ENCODE measurements at places on chromosomes 1 and 21.
A peak's percentile ranks its signal among the peaks of the same experiment; 100 is the strongest.

DNA sequence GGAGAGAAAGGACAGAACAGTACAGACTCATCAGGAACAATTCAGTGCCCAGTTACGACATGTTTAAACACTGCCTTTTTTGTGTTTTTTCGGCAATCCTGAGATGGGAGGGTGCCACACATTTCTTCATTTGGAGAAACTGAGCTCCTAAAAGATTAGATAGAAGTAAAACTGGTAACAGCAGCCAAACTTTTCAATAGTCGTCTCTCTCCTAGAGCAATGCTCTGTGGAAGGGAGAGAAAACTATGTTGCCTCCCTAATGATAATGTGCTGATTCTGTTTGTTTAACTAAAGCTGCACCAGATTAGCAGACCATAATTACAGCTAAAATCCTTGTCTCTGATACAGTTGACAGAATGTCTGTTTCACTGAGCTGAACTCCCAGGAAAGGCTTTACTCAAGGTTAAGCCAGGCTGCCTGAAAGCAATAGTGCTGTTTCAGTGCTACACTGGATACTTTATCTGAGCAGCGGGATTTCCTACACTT lies 76.2 kb upstream of the CXADR start:
- no peak for DNase-seq

DNA sequence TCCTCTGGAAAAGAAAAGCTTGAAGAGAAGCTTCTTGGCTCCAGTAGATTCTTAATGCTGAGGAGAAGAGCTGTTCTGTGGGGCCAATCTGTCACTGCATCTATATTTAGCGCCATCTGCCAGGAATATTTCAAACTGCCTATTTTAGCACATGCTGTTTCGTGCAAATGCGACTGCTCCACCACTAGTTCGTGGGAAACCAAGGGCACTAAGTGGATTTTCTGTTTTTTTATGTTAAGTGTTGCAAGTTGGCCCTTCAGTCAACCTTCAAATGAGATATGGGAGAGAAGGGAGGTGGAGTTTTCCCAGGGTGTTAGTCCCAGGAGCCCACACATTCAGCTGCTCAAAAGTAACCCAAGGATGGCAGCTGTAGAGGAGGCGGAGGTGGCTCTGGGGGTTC lies 91.9 kb downstream of the TSEN15 start:
- DNase-seq = no peak

DNA sequence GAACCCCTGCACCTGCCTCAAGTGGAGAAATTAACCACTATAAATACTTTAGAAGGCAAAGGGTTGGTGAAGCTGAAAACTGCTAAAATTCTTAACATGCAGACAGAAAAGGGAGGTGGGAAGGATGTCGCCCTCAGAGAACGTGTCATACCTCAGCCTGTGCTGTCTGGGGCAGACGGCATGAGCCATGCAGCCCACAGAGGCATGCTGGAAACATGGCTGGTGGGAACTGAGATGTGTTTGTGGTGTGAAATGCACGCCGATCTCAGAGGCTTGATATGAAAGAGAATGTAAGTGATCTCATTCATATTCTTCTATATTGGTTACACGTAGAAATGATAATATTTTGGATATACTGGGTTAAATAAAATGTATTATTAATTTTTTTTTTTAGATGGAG lies 16.3 kb downstream of the AGPAT3 start:
- no peak for DNase-seq

- DNase-seq = no peak
Observed at GRCh38 chr1:226749467-226749866, 10.4 kb upstream of the ITPKB start.

DNA sequence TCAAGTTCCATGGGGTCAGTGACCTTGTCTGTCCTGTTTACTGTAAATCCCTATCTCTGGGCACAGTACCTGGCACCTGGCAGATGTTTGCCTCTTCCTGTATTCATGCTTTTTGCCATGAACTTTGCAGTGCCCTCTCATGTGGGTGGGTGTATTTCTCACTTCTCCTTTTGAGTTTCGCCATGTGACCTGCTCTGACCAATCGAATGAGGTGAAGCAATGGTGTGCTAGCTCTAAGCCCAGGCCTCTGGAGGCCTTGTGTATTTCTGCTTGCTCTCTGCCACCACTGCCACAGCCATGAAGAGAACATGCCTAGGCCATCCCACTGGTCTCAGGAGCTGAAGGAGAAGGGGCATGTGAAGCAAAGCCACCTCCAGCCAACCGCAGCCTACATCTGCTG lies 185.5 kb upstream of the ZC3H12A start:
- no peak for DNase-seq

- DNase-seq = no peak
Observed at GRCh38 chr1:117313555-117313954, 53.7 kb upstream of the MAN1A2 start.

GRCh38 chr1:33087677-33088076 lies 6.7 kb downstream of the AZIN2 start:
- DNase-seq = no peak

DNA sequence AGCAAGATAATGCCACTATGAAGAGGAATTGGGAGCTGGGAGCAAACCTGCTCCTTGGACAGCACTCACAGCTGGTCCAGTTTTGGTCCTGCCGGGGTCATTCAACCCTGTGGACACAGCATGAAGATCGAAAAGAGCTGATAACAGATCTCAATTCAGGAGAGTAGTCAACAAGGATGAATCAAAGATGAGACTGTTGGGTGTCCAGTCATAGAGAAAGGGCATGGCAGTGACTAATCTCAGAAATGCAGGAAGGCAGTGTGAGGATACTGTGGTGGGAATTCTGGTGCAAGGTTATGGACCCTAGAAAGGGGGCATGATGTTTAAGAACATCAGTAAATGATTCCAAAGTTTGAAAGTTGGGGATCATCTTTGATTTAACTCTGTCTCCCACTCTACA lies 261.4 kb upstream of the ZP4 start:
- DNase-seq = no peak

GRCh38 chr1:161486806-161487741 lies 18.2 kb upstream of the FCGR2A start:
- DNase-seq = peak; percentile 64

GRCh38 chr1:205597691-205598314 lies 34.0 kb downstream of the ELK4 start:
- no peak for DNase-seq

DNA sequence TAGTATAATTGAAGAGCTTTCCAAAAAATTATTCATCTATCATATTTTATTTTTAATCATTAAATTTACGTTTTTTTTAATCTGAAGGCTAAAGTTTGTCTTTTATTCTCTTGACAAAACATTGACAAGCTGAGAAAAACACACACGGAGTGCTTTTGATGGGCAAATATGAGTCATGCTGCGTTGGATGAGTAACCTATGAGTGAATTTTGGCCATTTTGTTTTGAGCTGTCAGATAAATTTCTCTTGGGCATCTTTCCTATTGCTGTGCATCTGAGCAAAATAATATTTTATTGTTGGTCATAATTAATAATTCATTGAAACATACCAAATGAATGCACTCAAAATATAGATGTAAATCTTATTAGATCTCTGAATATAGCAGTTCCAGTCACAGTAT lies 1144.1 kb upstream of the ADGRL2 start:
- DNase-seq = no peak

- DNase-seq = no peak
Observed at GRCh38 chr1:55347866-55348265, 132.7 kb upstream of the USP24 start.

GRCh38 chr1:27383039-27383605 lies at the start of gene CD164L2:
TSS of gene CD164L2 (minus strand) at chr1:27383333. CDS start at chr1:27383239, 94 bp downstream.
- DNase-seq = no peak

DNA sequence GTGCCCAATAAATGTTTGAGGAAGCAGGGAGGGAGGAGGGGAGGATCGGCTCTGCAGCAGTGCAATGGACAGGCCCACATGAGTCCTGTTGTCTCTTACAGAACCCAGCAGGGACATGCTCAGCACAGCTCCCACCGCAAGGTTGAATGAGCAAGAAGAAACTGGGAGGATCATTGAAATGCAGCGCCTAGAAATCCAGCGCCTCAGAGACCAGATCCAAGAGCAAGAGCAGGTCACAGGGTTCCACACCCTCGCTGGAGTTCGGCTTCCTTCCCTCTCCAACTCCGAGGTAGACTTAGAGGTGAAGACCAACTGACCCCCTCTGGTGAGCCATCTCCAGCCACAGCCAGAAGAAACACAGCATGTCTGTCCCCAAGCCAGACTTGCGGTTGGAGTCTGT lies 15.9 kb upstream of the TMEM125 start:
- no peak for DNase-seq

DNA sequence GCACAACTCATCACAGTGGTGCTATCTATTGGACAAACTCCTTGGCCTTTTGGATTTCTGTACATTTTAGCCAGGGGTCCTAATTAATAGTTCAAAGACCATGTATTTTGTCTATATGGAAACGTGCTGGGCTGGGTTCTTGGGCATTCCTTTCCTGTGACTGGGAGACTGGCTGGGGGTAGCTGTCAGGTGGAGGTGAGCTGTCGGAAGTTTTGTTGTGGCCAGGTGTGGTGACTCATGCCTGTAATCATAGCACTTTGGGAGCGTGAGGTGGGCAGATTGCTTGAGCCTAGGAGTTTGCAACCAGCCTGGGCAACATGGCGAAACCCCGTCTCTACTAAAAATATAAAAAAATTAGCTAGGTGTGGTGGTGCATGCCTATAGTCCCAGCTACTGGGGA lies 392.4 kb downstream of the RPS6KC1 start:
- DNase-seq = peak; percentile 67

GRCh38 chr1:164695956-164696665 lies 137.1 kb downstream of the PBX1 start:
- no peak for DNase-seq

- no peak for DNase-seq
Observed at GRCh38 chr1:67019600-67020136, 34.3 kb downstream of the SLC35D1 start.

- no peak for DNase-seq
Observed at GRCh38 chr1:151934048-151934493, 24.8 kb upstream of the THEM4 start.

DNA sequence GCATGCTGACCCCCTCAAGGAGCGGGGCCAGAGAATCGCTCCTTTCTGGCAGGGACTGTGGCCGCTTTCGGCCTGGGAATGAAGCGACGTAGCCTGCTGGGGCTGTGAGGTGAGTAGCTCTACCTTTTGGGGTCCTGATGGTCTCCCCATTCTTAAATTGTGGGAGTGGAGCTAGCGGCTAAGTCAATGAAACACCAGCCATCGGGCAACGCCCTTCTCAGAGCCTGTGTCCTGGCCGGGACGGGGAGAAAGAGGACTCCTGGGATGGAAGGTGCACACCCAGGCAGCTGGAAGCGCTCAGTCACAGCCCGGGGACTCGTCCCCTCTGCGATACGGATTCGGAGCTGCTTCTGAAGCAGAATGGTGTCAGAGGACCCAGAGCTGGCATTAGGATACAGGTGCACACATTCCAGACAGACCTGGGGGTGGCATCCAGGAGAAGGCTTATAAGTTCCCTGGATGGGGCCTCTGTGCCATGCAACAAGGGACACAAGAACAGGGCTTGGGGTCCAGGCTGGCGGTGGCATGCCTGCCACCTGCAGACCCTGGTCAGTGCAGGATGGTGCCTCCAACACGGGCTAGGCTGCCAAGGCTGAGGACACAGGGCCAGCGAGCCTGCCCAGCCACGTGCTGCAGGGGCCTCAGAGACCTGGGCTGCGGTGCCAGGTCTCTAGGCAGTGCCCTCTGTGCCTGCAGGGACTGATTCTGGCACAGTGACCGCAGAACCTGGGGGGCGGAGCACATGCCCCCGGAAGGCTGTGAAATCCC lies 945 bp upstream of the WNT9A start:
- no peak for DNase-seq

DNA sequence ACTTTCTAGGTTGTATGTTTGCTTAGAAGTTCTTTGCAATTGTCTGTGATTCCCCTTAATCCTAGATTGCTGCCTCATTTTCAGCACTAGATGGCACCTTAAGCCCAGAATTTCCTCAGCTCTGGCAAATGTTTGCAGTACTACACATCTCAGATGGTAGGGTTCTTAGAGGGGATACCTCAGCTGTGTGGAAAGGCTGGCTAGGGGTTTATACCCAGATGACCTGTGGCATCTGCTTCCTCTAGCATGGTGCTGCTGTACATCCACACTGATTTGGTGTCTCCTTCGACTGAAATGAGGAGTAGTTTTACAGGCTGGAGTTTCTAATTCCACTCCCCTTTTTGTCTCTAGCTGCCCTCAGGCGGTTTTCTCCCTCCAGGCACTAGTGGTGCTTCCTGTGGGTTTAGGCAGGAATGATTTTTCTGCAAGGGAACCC lies 23.5 kb downstream of the ASB17 start:
- peak; percentile 40 for DNase-seq

- no peak for DNase-seq
Observed at GRCh38 chr1:207088161-207088560, 499 bp upstream of the C4BPB start.

DNA sequence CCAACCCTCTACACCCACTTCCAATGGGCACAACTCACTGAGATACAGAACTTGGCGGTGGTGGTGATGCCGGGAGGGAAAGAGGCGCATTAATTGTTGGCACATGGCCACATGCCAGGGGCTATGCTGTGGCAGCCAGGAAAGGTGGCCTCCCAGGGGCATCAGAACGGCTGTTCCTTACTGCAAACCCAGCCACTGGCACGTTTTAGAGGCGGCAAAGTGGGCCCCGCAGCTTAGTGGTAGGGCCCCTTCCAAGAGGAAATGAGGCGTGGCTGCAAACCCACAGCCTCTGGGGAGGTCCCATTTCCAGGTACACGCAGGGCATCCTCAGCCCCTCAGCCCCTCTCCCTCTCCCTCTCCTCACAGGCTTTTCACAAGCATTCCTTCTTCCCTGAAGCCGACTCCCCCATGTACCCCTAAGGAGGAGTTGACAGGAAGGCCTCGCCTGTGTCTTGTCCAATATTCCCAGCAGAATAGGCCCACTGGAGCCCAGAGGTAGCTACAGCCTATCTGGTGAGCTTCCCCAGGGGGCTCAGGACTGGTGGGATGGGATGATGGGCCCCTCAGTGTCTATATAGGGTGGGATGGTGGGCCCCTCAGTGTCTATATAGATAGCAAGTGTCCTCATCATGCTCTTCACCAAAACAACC lies 166.2 kb downstream of the CLIC6 start:
- no peak for DNase-seq

- DNase-seq = no peak
Observed at GRCh38 chr1:7298749-7299151, 472.3 kb upstream of the VAMP3 start.

GRCh38 chr1:156376146-156376545 lies 7.1 kb downstream of the RHBG start:
- no peak for DNase-seq
